ENCODE measurements at places on chromosomes 2 and 18.

DNA sequence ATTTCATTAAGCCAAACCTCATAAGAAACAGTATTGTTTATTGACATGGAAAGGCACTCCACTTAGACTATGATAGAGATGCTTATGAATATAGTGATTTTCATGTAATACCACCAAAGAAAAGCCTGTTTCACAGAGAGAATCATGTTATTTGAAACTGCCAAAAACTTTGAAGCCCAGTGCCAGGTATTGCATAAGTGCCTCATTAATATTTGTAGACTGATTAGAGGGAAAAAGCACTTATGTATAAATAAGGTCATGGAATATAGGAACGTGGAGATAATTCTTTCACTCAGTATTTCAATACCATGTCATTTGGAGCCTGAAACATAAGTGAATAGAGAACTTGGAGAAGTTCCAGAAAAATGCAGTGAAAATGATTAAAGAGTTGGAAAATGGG, 162.6 kb upstream of the CRIM1 start:
- DNase-seq: no peak

- DNase-seq: no peak
Observed at GRCh38 chr2:129627437-129627836, 352.0 kb upstream of the RAB6C start.

DNA sequence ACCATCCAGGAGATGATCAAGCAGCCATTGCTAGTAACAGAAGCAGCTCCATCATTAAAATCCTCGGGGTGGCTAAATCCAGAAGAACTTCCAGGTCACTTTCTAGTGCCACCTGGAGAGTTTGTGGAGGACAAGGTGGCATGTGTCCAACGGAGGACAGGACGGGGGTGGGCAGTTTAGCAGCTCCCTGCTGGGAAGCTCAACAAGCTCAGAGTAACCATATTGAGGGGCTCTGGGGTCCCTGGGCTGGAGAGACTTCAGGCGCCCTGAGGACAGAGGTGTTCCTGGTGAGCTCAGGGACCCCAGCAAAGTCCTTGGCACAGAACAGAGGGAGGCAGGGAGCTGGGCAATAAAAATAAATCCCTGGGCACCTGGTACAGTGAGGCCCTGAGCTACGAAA, 140.0 kb upstream of the FHL2 start:
- DNase-seq: no peak

DNA sequence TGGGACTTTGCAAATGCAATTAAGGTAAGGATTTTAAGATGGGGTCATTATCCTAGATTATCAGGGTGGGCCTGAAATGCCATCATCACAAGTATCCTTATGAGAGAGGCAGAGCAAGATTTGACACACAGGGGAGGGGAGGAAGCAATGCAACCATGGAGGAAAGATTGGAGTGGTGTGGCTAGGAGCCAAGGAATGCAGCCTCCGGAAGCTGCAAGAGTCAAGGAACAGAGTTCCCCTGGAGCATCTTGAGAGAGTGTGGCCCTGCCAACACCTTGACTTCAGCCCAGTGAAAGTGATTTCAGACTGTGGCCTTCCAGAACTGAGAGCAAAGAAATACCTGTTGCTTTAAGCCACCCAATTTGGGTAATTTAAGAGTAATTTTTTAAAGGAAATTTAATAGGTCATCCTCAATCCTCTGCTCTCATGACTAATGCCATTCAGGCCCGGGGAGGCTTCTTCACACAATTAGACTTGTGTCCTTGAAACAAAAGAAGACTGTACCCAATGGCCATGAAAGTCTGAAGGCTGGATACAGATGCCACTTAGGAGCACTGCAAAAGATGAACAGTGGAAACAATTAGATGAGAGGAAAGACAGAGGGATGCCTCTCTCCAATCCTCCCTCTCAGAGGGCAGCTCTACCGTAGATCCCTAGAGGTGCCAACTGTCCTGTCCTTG, 250.3 kb upstream of the ID2 start:
- DNase-seq: no peak

GRCh38 chr2:10977003-10977402, 65.3 kb downstream of the KCNF1 start:
- no peak for DNase-seq

- DNase-seq: peak; percentile 68
Observed at GRCh38 chr2:30315391-30316063, 84.2 kb downstream of the LBH start.
